ENCODE measurements at places on chromosomes 6 and 20.

GRCh38 chr6:126716032-126716431, 376.1 kb downstream of the CENPW start:
- DNase-seq = no peak

DNA sequence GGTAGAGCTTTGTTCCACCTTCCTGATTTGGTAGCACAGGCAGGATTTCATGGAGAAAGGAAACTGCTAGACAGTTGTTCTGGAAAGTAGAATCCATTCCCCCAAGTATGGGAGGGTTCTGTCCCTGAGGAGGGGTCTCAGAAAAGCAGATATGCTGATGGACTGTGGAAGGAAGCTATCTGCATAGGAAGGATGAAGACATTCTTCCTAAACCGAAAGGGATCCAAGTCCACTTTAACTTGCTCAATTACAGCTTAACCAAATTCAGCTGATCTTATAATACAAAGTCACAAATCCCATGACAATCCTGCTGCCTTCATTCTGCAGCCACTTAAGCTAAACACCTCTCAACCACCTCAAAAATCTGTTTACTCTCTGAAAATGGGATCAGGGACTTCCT, 2.6 kb downstream of the MAN1A1 start:
- DNase-seq = no peak

GRCh38 chr6:45006893-45007292, 321.2 kb upstream of the RUNX2 start:
- DNase-seq = no peak

- no peak for DNase-seq
Measured at GRCh38 chr20:44006578-44006977, 91.9 kb downstream of the TOX2 start.

GRCh38 chr6:133612459-133612858, 276.5 kb upstream of the TCF21 start:
- DNase-seq = no peak

DNA sequence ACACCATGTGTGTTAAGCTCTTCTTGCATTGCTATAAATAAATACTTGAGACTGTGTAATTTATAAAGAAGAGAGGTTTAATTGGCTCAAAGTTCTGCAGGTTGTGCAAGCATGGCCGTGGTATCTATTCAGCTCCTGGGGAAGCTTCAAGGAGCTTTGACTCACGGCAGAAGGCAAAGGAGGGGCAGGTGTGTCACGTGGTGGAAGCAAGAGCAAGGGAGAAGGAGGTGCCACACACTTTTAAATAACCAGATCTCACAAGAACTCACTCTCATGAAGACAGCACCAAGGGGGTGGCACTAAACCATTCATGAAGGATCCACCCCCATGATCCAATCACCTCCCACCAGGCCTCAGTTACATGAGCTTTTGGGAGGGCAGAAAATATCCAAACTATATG, 193.7 kb downstream of the ERMARD start:
- DNase-seq = no peak

DNA sequence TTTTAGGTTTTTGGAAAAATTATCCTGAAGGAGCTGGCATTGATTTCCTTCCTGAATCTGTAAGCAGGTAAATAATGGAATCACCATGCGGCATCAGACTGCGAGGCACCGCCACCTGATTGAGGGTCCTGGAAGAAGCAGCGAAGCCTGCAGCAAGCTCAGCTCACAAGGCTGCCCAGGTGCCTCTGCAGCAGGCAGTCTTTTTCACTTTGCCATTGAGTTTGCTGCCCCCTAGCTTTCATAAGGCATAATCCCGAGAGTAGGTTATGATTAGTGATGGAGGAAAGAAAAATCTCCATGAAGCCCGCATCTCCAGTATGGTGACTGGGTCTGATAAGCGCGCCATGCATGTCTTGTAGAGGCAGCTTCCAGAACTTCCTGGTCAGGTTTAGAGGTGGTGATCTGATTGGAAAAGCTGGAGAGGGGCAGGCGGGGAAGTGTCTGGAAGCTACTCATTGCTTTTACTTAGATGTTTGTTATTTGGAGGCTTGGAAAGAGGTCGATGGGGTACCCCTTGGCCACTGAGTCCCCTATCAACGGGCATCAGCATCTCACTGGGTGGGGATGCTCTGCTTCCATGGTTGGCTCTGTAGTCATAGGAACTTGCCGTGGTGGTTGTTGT, 26.7 kb downstream of the IYD start:
- peak; percentile 65 for DNase-seq

GRCh38 chr6:24872779-24873178, 63.0 kb downstream of the RIPOR2 start:
- DNase-seq = no peak

GRCh38 chr20:13626724-13627123, 12.0 kb downstream of the TASP1 start:
- no peak for DNase-seq

DNA sequence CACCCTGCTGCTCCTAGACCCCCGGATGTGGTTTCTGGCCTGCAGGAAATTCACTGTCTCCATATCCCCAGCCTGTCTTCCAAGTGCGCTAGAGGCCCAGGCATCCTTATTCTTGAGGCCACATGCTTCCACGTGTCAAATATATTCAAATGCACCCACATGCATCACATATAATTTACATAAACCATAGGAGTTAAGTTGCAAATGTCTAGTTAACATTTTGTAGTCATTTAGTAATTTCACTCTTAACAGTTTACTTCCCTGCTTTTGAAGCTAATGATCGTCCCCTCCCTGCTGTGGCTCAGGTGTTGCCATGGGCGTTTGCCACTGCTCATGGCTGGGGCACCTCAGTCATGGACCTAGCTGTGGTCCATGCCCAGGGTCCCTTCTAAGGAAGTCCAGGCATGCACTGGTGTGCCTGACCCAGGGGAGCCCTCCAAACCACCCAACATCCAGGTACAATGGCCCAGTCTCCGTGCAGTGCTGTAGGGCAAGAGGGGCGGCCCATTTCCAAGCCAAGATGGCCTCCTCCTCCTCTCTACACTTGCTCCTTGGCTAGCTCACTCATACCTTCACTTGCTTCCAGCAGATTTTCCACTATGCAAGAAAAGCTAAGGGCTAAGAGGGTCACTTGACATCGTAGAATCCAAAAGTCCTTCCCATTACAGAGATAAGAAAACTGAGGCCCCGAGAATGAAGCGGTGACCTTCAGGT, 42.4 kb downstream of the FGD2 start:
- DNase-seq = no peak

GRCh38 chr6:147900247-147900830, 391.8 kb downstream of the SAMD5 start:
- DNase-seq = no peak

GRCh38 chr6:150891888-150892485, 26.5 kb downstream of the MTHFD1L start:
- DNase-seq = peak; percentile 73

- DNase-seq = peak; percentile 28
Measured at GRCh38 chr20:33915726-33916331, 77.9 kb upstream of the RALY start.

DNA sequence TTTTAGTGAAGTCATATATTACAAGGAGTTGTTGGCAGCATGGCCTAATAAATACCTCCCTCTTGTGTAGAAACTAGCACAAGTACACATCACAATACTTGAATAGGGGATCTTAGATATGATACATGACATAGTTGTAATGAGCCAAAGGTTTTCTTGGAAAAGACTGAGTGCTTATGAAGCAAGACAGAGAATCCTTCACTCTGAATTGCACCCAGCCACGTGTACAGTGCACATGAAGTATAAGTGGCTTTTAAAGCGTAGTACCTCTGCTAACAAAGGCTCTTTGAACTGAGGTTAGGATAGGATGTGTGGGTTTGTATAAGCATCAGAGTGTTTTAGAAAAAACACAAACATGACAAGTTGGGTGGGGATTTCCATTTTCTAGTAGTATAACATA, 145.5 kb upstream of the STMND1 start:
- no peak for DNase-seq

- no peak for DNase-seq
Measured at GRCh38 chr20:2230726-2231488, 64.9 kb upstream of the TGM3 start.

DNA sequence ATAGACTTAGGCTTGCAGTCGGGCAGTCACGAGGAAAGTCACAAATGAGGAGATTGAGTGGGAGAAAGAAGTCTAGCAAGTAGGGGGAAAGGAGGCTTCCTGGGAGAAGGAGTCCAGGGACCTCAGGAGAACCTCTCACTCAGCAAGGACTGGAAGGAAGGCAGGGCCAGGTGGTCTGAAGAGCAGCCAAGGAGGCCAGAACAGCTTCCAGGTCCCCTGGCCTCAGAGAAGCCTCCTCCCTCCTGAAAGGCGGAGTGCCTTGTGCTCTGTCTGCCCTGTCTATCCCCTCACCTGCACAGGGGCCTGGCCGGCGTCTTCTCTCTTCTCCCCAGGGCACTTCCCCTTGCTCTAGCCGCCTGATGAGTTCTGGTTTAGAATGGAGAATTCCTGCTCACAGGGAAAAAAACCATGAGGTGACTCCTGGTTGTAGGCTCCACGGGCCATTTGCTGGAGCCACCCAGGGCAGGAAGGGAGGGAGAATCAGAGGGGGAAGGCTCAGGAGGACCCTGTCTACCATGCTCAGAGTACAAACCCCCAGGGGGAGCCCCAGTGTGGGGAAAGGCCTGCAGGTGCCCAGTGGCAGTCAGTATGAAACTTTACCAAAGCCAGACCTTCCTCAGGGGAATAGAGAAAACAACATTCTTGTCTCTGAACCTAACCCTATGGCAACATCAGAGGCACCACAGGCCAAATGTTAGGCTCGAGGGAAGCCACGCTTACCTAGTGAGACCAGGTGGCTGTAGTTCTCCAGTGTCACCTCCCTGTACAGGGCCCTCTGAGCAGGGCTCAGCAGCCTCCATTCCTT, 11.2 kb downstream of the ZNF337 start:
- no peak for DNase-seq

DNA sequence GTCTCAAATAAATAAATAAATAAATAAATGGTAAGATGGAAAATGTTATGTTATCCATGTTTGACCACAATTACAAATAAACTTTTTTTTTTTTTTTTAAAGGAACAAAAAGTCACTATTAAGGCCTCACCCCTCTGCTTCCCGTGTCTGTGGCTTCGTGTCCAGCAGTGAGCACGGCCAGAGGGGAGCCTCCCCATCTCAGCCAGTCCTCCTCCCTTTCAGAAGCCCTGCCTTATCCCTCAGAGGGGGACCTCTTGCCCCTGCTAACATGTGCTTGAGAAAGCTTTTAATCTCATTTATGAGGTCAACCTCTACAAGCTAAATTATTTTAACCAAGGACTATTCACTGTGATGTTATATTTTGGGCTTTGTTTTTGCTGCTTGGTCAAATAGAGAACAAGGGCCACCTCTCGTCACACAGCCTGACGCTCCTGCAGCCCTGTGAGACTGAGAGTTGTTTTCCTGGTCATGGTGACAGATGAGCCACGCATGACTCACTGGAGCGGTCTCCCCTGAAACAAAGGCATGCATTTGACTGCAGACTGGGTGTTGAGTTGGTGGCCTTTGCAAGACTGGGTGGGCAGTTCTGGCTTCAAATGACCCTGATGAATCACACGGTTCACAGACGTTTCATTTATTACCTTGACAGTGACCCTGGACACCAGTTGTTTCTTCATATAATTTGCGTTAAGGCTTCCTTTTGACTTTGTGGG, 131.8 kb downstream of the TIAM2 start:
- no peak for DNase-seq

DNA sequence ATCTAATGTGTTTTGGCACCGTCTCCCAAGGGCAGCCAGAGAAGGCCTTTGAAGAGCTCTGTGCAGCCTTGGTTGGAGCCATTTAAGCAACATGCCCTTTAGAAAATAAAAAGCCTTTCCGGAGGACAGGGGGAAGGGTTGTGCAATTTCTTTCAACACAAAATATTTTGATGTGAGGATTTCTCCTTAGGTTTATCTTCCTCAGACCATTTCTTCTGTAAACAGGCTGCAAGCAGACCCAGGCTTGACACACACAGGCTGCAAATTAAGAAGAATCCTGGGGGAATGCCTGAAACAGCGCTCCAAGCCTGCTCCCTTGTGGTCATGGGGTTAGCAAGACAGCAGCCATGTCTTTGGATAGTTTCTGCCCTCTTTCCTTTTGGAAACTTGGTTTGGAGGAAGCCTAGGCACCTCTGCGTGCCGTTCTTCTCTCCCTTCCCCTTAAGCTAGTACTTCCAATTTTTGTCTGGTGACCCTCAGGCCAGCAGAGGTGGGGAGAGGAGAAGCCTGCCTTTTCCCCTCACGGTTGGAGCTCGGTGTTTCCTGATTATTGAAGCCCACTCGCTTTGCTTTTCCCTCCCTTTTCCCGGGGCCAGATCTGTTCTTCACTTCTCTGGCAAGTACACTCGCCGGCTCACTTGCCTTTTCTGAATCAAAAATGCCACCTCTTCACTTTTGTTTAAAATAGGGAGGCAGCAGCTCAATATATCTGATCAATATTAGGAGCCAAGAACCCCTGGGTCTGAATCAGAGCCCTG, 39.6 kb upstream of the NOX3 start:
- DNase-seq = peak; percentile 55

- no peak for DNase-seq
Measured at GRCh38 chr6:113669606-113670005, 187.5 kb upstream of the MARCKS start.

GRCh38 chr6:46305833-46306232, 135.1 kb upstream of the ENPP5 start:
- DNase-seq = no peak

GRCh38 chr6:2756687-2757224, 6.0 kb upstream of the MYLK4 start:
- DNase-seq = no peak

GRCh38 chr6:153790048-153790447, 249.0 kb upstream of the OPRM1 start:
- DNase-seq = no peak

DNA sequence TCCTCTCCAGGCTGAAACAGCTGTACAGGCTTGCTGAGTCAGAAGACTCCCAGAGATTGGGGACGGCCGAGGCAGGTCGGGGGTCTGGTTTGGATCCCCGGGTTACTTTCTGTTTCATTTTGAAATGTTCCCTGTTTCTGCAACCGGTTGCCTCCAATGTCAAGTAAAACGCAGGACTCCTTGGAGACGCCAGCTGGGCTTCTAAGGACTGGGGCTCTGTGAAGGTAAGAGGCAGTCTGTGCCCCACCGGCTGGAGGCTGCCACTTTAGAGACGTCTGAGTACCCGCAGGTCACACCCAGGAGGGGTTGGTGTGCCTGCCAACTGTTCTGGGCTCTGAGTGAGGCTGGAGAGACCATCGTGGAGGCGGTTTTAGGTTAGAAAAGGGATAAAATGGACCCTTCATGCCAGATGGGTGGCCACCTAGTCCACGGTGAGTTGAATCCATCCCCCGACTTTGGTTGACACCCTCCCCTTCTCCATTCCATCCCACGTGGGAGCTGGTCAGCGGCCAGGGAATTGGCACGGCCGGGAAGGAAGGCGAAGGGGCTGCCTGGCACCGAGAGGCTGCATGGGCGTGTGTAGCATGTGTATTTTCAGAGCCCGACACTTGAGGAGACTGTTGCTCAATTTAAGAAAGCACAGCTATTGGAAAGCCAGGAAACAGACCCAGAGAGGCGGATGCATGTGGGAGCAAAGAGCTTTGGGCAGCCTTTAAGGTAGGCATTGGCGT, 240.9 kb downstream of the PHACTR1 start:
- DNase-seq = peak; percentile 29
